Brain microvascular endothelial cell (primary cell): ENCODE measurements at places on chromosomes 7 and 10.

DNA sequence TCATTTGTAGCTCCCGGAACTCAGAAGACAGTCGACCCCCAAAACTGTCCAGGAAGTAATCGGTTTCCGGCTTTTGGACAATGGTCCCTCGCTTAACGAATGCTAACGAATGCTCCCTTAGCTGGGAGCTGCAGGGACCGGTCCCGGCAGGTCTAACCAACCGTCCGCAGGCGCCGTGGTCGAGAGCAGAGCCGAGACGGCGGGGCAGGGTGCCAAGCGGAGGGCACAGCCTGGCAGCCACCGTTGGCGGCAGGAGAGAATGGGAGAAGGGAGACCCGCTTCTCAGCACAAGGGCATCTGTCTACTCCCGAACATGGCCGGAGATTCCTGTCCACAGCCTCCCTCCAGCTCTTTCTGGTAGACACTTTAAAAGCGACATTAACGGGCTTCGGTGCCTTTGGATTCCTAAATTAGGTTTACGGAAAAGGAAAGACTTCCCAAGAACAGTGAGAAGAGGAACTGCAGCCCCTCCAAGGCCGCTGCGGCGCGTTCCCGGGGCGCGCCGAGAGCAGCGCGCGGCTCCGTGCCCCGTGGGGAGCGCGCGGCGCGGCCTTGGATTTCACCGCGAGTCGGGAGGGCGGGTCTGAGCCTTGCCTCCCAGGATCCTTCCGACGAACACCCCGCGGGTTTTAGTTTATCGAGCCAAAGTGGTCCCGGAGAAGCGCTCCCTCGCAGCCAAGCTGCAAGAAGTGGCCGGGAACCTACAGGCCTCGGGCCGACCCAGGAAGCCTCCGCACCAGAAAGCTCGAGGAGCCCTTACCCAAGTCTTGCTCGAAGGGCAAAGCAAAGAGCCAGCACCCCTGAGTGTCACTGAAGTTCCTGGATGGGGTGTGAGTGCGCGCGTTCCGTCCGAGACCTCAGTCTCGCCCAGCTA, 3.6 kb upstream of the TBX20 start:
- no peak for DNase-seq

DNA sequence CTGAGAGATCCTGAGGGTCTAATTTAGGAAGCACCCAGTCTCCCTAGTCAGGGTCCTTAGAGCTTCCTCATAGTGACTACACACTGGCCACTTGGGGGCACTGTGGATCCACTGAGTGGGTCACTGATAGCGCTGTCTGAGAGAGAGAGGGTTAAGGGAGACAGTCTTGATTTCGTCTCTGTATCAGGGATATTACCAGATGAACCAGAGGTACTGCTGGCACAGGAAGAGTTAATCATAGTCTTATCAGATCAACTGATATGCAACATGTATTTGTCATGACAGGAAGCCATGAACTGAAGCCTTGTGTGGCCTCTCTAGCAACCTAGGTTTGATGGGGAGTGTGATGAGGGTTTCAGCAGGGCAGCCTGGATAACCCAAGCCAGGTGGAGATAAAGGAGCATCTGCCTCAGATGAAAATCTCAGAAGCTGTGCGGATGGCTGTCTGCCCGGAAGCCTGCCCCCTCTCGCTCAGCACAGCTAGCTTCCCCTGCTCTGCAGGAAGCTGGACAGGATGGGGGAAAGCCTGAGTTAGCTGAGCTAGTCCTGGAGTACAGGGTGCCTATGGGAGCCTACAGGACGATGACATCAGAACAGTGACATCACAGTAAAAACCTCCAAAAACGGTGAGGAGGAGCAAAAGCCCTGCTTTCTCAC, 214.0 kb upstream of the PRSS1 start:
- DNase-seq, result peak; percentile 82

DNA sequence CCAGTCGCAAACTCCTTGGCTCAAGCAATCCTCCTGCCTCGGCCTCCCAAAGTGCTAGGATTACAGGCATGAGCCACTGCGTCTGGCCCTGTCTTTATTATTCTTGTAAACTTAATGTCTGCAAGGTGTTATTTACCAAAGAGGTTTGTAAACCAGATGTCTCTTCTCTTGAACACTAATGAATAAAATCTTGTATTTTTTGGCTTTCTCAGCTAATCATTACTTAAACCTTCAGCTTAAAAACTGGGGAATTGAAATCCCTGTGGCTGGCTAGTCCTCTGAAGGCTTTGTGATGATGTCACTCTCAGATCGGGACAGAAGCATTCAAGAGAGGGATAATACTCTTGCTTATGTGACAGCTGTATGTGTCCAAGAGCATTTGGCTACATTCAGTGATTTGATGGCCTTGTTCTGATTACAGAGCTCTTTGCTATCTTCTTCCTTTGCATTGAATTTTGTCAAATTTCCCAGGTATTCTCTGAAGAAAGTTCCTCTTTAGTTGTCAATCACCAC, 130.3 kb downstream of the BICC1 start:
- DNase-seq, result no peak

- DNase-seq, result no peak
These were observed 18.2 kb upstream of the CALD1 start for GRCh38 chr7:134761266-134761665.

GRCh38 chr7:122919643-122920181, 33.5 kb upstream of the CADPS2 start:
- DNase-seq, result no peak

DNA sequence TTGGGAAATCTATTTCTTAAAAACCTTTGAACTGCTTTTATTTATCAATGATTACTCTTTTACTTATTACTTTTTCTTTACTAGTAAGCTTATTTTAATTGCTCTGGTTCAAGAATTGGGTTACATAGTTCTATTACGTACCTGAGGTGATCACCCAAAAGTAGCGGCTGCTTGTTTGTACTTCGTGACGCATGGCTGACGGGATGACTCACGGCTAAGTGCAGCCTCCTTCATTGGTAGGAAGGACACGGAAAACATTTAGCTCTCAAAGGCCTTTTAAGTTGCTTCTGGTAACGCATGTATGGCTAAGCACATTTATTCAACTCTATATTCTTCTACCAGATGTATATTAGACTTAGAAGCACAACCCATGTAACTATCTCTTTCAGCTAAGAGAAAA, 285.8 kb upstream of the SP4 start:
- DNase-seq, result no peak

- DNase-seq, result no peak
These were observed 515.8 kb downstream of the KCNMA1 start for GRCh38 chr10:77121829-77122228.

- DNase-seq, result no peak
These were observed 18.2 kb upstream of the C10orf105 start for GRCh38 chr10:71737834-71738197.

DNA sequence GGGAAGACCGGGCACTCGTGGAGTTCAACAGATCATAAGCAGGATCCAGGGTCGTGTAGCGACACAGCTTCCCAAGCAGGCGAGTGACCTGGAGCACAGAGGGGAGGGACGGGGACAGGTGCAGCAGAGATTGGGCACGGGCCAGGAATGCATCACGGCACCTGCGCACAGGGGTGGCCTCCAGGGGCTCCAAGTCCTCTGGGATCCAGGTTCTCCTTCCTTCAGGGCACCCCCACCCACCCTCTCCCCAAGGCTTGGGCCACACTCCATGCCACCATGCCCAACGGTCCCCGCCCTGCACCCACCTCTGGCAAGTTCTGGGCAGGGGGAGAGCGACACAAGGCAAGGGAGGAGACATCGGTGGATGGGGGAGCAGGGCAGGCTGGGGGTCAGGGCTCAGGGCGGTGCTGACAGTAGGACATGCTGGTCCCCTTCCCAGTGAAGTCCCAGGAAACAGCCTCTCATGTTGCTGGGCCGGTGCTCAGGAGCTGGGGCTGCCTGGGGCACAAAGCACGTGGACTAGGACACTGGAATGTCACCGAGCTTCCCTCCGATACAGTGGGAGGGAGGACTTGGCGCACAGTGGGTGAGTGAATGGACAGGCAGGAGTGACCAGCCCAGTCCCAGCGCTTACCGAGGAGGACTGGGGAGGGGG, 597.3 kb downstream of the PTPRN2 start:
- no peak for DNase-seq

DNA sequence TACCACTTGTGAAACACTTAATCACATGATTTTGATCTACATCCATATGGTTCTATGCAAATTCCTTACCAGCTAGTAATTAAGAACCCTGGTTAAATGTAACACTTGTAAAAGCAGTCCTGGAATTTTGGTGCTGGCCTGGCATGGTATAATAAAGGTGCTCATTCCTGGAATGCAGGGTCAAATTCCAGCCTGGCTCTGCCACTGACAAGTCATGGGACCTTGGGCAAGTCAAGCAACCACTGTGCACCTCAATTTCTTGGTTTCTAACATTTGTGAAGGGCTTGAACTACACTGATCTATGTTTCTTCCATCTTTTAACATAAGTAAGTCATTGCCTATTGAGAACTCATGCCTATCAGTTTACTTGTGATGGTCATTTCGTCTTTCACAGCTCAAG, 91.9 kb upstream of the PIK3CG start:
- DNase-seq, result no peak

- DNase-seq, result no peak
These were observed 870 bp downstream of the FZD1 start for GRCh38 chr7:91264924-91265681.

DNA sequence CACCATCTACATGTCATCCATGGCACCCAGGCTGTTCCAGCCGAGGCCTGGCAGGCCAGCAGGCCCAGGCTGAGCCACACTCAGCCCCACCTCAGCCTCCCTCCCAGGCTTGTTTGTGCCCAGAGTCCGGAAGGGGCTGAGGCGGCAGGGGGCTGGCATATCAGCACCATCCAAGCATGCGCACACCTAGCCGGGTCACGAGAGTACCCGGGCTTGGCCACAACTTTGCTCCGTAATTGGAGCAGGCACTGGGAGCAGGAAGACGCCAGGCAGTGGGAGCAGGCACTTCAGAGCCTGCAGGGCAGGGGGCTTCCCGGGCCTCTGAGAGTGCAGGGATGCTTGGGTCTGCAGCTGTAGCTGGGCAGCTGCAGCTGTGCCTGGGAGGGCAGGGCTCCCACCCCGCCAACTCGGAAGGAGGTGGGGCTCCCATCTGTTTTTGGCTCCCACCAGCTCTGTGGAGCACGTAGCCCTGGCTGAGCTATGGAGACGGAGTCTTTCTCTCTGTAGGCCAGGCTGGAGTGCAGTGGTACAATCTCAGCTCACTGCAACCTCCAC, 15.2 kb upstream of the TSPAN15 start:
- no peak for DNase-seq

GRCh38 chr10:127735723-127736221, 1.2 kb upstream of the FOXI2 start:
- DNase-seq, result no peak

GRCh38 chr10:16717622-16718395, 99.4 kb downstream of the RSU1 start:
- peak; percentile 61 for DNase-seq

DNA sequence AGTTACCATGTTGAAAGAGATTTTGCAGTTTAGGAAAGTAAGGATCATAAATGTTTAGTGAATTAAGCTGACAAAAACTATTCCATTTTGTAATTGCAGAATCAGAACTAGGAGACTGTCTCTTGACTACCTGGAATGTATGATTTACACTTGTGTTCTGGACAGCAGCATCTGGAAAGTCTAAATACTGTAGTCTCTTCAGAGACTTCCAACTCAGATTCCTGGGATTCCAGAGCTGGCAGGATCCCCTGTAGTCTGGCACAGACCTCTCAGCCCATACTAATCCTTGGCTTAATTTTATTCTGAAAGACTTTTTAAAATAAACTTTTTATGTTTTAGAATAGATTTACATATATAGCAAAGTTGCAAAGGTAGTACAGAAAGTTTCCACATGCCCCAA, 452.7 kb downstream of the DPP6 start:
- no peak for DNase-seq

DNA sequence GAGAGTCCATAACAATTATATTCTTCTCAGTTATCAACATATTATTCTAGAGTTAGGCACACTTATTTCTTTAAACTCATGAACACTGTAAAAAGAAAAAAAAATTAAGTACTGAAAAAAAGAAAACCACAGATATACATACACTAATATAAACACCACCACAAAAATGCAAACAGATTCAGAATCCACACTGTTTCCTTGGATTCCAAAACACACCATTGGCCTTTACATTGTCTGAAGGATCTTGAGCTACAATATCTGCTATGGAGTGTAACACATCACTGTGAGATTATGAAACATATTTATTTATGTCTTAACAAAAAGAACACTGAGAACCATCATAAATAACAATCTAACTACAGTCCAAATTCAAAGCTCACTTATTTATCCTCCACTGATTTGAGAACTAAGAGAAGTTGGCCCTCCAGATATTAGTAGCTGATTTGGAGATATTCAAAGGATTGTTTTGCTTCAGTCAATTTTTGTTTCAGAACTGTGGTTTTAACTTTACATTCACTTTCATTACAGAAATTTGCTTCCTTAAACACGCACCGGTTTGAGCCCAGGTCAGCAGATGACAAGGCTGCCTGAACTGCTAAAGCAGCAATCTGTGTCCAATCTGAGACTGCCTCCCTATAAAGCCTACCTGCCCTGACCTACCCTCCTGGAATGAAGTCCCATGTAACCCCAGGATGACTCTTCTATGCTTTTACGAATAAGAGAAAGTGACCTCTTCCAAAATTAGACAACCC, 47.0 kb upstream of the CDK1 start:
- DNase-seq, result no peak

- DNase-seq, result no peak
These were observed 27.4 kb downstream of the STAM start for GRCh38 chr10:17671307-17671706.

DNA sequence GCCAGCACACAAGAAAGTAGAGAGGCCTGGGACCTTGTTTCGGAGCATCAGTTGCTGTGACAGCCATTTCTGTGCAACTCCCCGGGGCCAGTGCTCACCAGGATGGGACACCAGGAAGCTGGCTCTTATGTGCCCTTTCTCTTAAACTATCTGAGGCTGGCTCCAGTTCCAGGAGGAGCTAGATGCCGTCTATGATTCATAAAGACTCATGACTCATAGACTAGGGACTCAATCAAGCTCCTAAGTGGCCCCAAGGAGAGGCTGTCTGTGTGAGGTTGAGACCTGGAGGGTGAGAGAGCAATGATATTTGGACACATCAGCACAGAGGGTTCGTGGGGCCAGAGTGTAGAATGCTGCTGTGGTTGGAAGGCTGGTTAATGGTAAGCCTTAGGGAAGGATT, 580.1 kb downstream of the CCSER2 start:
- DNase-seq, result no peak
